ENCODE measurements at places on chromosomes 5 and 9. TPM values are rescaled to one million over a fixed set of nuclear protein-coding genes. Genes with fewer than 3 reads are reported as not detected.

RANBP3L gene
- total RNA-seq = 5.1 TPM

TMEM161B gene
- total RNA-seq = 24.9 TPM

ANGPTL2 gene
- 38.3 TPM for total RNA-seq

SAXO1 gene
- total RNA-seq = 0.10 TPM

LCN10 gene
- total RNA-seq = not detected

SCGB3A1 gene
- not detected for total RNA-seq

FOXD4L6 gene
- not detected for total RNA-seq

ZNF366 gene
- 1.1 TPM for total RNA-seq

C9orf78 gene
- 38.4 TPM for total RNA-seq

TPPP gene
- total RNA-seq = 1.1 TPM

TMC1 gene
- total RNA-seq = 0.69 TPM

F2RL1 gene
- 32.4 TPM for total RNA-seq

ANKRD18B gene
- 1.7 TPM for total RNA-seq

ZNF483 gene
- 4.2 TPM for total RNA-seq

RLN2 gene
- not detected for total RNA-seq

MAN2A1 gene
- total RNA-seq = 53.0 TPM

FSD1L gene
- 9.9 TPM for total RNA-seq

Data from skin of body (tissue), 3 donors.